Skin of body (tissue), 3 donors: ENCODE measurements at places on chromosomes 1 and 21. TPM values are rescaled to one million over a fixed set of nuclear protein-coding genes. Genes with fewer than 3 reads are reported as not detected.

DENND2C gene
- 14.9 TPM for total RNA-seq

CREG1 gene
- total RNA-seq: 76.8 TPM

DCAF6 gene
- 67.0 TPM for total RNA-seq

CFAP57 gene
- 0.39 TPM for total RNA-seq

CR1L gene
- total RNA-seq: 1.6 TPM

RGL1 gene
- total RNA-seq: 39.4 TPM

LRRC8B gene
- 10.3 TPM for total RNA-seq

PERM1 gene
- 0.99 TPM for total RNA-seq

LCE1A gene
- total RNA-seq: 1.7 TPM

CTPS1 gene
- 19.9 TPM for total RNA-seq

INAVA gene
- 16.4 TPM for total RNA-seq

RHBG gene
- total RNA-seq: 2.1 TPM

SLAMF6 gene
- 0.39 TPM for total RNA-seq

RGS5 gene
- 20.6 TPM for total RNA-seq

DNAI4 gene
- 16.2 TPM for total RNA-seq

IGSF5 gene
- not detected for total RNA-seq

HSD11B1 gene
- 1.6 TPM for total RNA-seq

DAP3 gene
- 59.1 TPM for total RNA-seq

MMP23B gene
- total RNA-seq: 30.7 TPM

TSSK3 gene
- 0.89 TPM for total RNA-seq

UHMK1 gene
- 36.0 TPM for total RNA-seq

SNX7 gene
- 32.5 TPM for total RNA-seq

KCNN3 gene
- 0.99 TPM for total RNA-seq

OR2L8 gene
- not detected for total RNA-seq

PDC gene
- total RNA-seq: not detected

XCL1 gene
- total RNA-seq: 0.39 TPM

GPR37L1 gene
- total RNA-seq: not detected

S100A5 gene
- not detected for total RNA-seq

SLC66A1 gene
- total RNA-seq: 6.2 TPM

DENND2D gene
- total RNA-seq: 14.1 TPM

TTLL7 gene
- 11.5 TPM for total RNA-seq

EPHB2 gene
- total RNA-seq: 13.6 TPM

SLC26A9 gene
- 0.20 TPM for total RNA-seq

PLCH2 gene
- total RNA-seq: 15.3 TPM

BARHL2 gene
- total RNA-seq: not detected

PRSS38 gene
- not detected for total RNA-seq

FTCD gene
- 0.20 TPM for total RNA-seq

KCNT2 gene
- total RNA-seq: 5.1 TPM

RAB7B gene
- 17.2 TPM for total RNA-seq

SERPINC1 gene
- not detected for total RNA-seq
